A549 treated with Mapracorat at 1 μM for 4 hours (cell line): ENCODE measurements at places on chromosomes 16 and 17. TPM values are rescaled to one million over a fixed set of nuclear protein-coding genes. Genes with fewer than 3 reads are reported as not detected.

The NPIPA2 gene
- 0.78 to 2.5 TPM (median 1.8 TPM) in 5 replicates for total RNA-seq

The MYOCD gene
- total RNA-seq, result 0.61 to 1.5 TPM (median 0.97 TPM) in 5 replicates

The ZPBP2 gene
- not detected in 5 replicates for total RNA-seq

The KCNJ16 gene
- total RNA-seq, result 0.14 to 0.30 TPM (median 0.23 TPM) in 5 replicates

The TMEM132E gene
- not detected in 5 replicates for total RNA-seq
